ENCODE measurements at places on chromosomes 2 and 18. TPM values are rescaled to one million over a fixed set of nuclear protein-coding genes. Genes with fewer than 3 reads are reported as not detected.

The TSHZ1 gene
- 21.8 TPM for total RNA-seq

The PRKRA gene
- 69.5 TPM for total RNA-seq

The IL1R2 gene
- total RNA-seq, result 0.48 TPM

The YPEL5 gene
- 69.8 TPM for total RNA-seq

The C2orf15 gene
- 5.6 TPM for total RNA-seq

The CEP76 gene
- 12.2 TPM for total RNA-seq

The PLCD4 gene
- 1.4 TPM for total RNA-seq

The CFAP210 gene
- total RNA-seq, result 1.4 TPM

The NDC80 gene
- 34.3 TPM for total RNA-seq

The RGPD3 gene
- total RNA-seq, result 0.17 TPM

The GYPC gene
- total RNA-seq, result 13.3 TPM

The UGT1A4 gene
- total RNA-seq, result not detected

The SPP2 gene
- not detected for total RNA-seq

The RFTN2 gene
- 0.07 TPM for total RNA-seq

The MAB21L4 gene
- 62.0 TPM for total RNA-seq

The CCDC142 gene
- 30.1 TPM for total RNA-seq

The PCARE gene
- total RNA-seq, result not detected

The HOXD8 gene
- total RNA-seq, result 2.8 TPM

The EN1 gene
- 0.57 TPM for total RNA-seq

The FBXO15 gene
- 4.7 TPM for total RNA-seq

The MTCL1 gene
- total RNA-seq, result 48.7 TPM

The KCNIP3 gene
- 5.3 TPM for total RNA-seq

The RAB27B gene
- 9.4 TPM for total RNA-seq

The KYNU gene
- total RNA-seq, result 1.8 TPM

The TRABD2A gene
- total RNA-seq, result 3.3 TPM

The SPRED2 gene
- 43.0 TPM for total RNA-seq

The TBC1D8 gene
- 16.1 TPM for total RNA-seq

Data from type B pancreatic cell (in vitro differentiated cells).